ENCODE measurements at places on chromosomes 7 and 10.

DNA sequence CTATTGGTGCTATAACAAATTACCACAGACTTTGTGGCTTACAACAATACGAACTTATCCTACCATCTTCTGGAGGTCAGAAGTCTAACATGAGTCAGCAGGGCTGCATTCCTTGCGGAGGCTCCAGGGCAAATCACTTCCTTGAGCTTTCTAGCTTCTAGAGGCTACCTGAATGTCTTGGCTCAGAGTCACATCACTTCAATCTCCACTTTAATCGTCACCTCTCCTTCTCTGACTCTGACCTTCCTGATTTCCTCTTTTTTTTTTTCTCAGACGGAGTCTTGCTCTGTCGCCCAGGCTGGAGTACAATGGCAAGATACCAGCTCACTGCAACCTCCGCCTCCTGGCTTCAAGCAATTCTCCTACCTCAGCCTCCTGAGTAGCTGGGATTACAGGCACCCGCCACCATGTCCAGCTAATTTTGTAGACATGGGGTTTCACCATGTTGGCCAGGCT lies 44.6 kb upstream of the ANAPC16 start:
- DNase-seq: no peak

DNA sequence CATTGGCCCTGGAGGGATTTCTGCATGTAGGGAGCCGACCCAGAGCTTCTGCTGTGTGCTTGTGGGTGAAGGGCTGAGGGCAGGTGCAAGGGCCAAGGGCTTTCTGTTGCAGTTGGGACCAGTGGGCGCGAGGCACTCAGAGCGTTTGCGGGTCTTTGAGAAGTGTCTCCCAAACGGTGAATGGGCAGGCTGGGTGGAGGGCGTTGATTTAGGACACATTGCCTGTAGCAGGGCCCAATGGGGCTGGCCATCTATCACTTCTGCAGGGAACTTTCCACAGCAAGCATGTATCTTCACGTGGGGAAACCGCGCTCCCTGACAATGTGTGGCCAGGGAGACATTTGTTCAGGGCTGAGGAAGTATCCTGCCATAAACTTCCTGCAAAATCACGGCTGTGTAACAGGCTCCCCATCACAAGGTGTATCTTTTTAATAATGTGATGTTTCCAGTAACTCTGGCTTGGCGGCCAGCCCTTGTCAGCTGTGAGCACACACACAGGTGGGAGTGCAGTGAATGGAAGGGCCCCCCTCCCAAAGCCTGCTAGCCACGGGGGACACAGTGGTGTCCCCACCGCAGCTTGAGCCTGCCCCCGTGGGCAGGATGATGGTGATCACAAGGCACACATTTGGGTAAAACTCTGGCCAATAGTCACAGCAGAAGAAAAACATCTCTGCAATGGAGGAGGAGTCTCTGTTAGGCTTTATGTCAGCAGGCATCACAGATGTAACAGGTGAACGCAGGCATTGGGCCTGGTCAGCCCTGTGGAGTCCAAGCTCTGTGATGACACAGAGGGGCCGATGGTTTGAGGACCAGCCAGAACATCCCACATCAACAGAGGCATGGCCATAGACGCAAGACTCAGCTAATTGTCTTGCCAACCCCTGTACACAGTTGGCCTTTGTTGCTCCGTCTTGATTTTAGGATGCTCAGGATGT lies 84.3 kb downstream of the GLRX3 start:
- DNase-seq: no peak

GRCh38 chr7:134443396-134444070 lies 15.4 kb downstream of the AKR1B1 start:
- DNase-seq: no peak

- DNase-seq: no peak
Observed at GRCh38 chr7:46233585-46234329, 312.7 kb upstream of the IGFBP3 start.

- no peak for DNase-seq
Observed at GRCh38 chr10:130666215-130666614, 530.0 kb downstream of the GLRX3 start.

- no peak for DNase-seq
Observed at GRCh38 chr7:145276118-145276517, 440.3 kb upstream of the TPK1 start.

GRCh38 chr7:78777829-78778228 lies 675.6 kb downstream of the MAGI2 start:
- DNase-seq: no peak

- DNase-seq: no peak
Observed at GRCh38 chr7:152669758-152670157, 6.2 kb downstream of the XRCC2 start.

GRCh38 chr10:68876246-68877138 lies 24.6 kb upstream of the DDX50 start:
- no peak for DNase-seq

DNA sequence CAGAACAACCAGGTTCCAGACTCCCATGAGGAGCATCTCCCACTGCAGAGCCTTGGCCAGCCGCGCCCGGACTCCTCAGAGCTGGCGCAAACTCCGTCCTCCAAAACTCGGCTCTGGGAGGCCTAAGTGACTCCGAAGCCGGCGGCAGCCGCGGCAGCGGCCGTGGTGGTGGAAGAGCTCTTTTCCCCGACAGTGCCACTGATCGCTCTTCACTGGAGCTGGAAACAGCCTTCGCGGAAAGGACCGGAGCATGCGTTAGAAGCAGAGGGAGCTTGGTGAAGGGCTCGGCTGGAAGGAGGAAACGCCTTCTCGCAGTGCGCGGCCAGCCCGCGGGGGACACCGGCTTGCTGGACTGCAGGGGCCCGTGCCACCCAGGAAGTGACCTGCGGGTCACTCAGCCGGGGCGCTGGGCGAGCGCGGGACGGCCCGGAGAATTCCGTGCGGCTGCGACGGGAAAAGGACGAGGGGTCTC lies 5.0 kb upstream of the HOXA13 start:
- DNase-seq: no peak

DNA sequence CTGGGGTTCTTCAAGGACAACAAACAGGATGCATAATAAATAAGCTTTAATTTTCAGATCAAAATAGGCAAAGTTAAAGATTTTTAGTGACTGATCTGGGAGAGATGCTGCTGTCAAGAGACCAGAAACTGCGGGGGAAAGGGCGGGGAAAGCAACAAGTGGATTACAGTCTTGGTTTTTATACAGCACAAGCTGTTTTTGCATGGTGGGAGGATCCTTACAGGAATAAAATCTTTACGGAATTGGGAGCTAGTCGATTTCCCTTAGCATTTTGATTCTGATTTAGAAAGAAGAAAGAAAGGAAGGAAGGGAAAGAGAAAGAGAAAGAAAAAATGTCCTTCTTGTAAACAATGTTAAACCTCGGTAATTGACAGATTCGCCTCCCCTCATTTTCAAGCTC lies 242.3 kb upstream of the SP8 start:
- DNase-seq: no peak

DNA sequence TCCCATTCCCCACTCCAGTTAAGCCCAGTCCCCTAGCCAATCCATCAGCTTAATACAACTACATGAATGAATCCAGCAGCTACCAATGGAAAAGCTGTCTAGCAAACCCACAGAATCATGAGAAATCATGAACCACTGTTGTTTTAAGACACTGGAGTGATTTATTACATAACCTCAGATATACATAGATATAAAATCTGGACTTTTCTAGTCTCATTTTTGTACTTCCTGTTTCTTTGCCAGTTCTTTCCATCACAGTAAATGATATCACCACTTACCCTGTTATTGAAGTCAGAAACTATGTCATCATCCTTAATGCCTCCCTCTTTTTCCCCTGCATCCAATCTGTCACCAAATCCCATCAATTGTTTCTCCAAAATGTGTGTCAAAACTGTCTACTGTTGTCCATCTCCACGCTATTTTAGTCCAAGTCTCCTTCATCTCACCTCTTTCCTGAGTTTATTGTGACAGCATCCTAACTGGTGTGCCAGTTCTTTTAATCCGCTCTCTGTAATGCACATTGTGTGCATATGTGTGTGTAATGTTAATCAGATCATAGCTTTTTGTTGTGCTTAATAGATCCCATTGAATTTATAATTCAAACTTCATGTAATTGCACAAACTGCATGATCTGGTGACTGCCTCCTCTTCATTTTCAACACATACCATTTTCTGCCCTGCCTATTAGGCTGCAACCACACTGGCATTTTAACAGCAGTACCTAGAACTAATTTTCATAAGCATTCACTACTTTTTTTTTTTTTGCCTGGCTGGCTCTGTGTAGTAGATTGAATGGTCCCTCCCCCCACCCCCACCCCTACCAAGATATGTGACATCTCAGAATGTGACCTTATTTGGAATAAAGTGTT lies 56.0 kb downstream of the MKLN1 start:
- DNase-seq: no peak

DNA sequence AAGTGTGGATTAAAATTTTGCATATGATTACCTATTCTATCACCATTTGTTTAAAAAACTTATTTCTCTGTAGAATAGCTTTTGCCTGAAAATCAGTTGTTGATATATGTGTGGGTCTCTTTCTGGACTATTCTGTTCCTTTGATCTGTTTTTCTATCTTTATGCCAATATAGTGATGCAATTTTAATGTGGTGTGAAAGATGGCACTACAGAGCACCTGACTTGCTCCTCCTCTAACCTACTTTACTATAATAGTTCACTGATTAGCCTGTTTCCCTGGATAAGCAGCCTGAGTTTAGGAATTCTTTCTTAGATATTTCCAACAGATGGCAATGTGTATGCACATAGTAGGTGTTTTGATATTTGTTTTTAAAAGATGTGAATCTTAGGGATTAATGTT lies 294.5 kb downstream of the AUTS2 start:
- no peak for DNase-seq
